ENCODE measurements at places on chromosomes 1 and 21. TPM values are rescaled to one million over a fixed set of nuclear protein-coding genes. Genes with fewer than 3 reads are reported as not detected.

NCAM2 gene
- total RNA-seq, result 34.2 TPM

CD101 gene
- total RNA-seq, result 1.00 TPM

CHD5 gene
- total RNA-seq, result under 0.01 TPM

ST6GALNAC5 gene
- 0.34 TPM for total RNA-seq

HHIPL2 gene
- under 0.01 TPM for total RNA-seq

SRSF4 gene
- total RNA-seq, result 33.2 TPM

KCND3 gene
- under 0.01 TPM for total RNA-seq

SPRR2B gene
- total RNA-seq, result not detected
